Naive thymus-derived CD8-positive, alpha-beta T cell (primary cell): ENCODE measurements at places on chromosomes 2 and 18. TPM values are rescaled to one million over a fixed set of nuclear protein-coding genes. Genes with fewer than 3 reads are reported as not detected.

CPLX4 gene
- not detected for total RNA-seq

DNA sequence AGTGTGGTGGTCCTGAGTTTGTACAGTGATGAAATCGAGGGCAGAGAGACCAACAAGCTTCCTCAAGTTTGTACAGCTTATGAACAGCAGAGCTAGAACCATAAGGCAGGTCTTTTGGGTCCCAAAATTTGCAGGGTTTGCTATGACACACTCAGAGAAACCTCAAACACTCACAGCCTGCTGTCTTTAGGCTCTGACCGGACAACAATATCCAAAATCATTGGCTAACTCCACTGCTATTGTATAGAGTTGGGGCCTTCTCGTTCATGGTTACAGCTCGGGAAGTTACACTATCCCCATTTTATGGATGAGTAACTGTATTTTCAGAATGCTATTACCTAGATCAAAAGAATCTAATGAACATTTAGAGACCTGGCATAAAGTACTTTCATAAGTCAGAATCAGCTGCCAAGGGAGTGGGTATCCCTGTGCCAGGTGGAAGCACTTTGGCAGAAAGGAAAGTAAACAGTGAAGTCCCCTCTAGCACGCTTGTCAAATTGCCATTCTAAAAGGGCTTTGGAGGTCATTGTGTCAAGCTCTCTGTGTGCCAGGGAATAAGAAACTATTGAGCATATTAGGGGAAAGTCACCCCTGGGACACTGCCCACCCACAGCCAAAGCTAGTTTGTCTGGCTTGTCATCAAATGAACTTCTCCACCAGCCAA is 331.8 kb downstream of the ALK start:
- H3K27me3 ChIP-seq, result no peaks in the 10 kb centered on the region
- H3K36me3 ChIP-seq, result no peaks in the 10 kb centered on the region
- H3K27ac ChIP-seq, result no peak overlapping the region
- DNase-seq, result no peak
- H3K4me3 ChIP-seq, result no peak overlapping the region
- no peaks in the 10 kb centered on the region for H3K4me1 ChIP-seq

DNA sequence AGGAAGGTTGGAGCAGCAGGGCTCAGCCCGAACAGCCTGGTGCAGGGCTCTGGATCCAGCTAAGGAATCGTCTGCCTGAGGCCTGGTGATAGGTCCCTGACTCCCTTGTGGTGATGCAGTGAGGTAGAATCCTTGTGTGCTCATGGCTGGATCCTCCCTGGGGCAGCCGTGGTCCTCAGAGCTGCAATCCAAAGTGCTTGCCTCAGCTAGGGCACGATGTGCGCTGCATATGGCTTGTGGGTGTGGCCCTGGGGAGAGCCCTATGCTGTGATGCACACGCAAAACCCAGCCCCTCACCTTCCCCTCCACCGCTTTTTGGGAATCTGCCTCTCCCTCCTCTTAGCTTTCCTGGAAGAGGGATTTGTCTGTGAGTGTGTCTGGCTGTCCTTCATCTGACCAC is 142.2 kb downstream of the DYSF start:
- no peak overlapping the region for H3K27ac ChIP-seq
- H3K4me1 ChIP-seq, result no peaks in the 10 kb centered on the region
- no peak for DNase-seq
- peaks cover 3% of the 10 kb centered on the region for H3K27me3 ChIP-seq
- H3K36me3 ChIP-seq, result no peaks in the 10 kb centered on the region
- no peak overlapping the region for H3K4me3 ChIP-seq

UGT1A3 gene
- not detected for total RNA-seq

DNA sequence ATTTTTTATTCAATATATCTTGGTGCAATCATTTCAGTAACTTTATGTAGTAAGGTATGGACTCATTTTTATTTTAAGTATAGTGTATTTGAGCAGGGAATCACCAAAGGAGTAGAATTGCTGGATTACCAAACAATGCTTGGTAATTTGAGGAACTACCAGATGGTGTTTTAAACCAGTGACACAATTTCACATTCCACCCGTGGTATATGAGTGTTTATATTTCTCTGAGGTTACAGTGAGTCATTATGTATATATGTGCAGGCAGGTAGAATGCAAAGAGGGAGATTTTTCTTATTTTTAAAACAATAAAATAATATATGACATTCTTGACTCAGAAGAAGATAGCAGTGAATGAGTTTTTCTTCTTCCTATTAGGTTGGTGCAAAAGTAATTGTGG is 596.9 kb downstream of the DCC start:
- no peak overlapping the region for H3K27ac ChIP-seq
- no peaks in the 10 kb centered on the region for H3K4me1 ChIP-seq
- no peak overlapping the region for H3K4me3 ChIP-seq
